ENCODE measurements at places on chromosomes 1 and 21. TPM values are rescaled to one million over a fixed set of nuclear protein-coding genes. Genes with fewer than 3 reads are reported as not detected.

DNA sequence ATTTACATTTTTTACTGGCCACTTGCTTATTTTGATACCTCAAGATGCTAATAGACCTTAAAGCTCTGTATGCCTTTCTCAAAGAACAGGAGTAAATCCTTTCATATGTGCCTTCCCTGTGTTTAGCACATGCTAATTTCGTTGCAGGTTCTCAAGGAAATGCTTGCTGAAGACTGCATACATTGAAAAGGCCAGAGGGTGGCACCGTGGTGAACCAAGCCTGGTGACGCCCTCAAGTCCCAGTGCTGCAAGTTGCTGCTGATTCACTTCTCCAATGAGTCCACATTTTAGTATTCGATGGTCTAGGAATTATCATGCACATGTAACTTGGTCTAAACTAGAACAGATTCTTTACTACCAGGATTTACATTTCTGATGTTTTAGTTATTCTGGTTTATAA is 94.1 kb downstream of the CLDN17 start:
- no peak for DNase-seq

DNA sequence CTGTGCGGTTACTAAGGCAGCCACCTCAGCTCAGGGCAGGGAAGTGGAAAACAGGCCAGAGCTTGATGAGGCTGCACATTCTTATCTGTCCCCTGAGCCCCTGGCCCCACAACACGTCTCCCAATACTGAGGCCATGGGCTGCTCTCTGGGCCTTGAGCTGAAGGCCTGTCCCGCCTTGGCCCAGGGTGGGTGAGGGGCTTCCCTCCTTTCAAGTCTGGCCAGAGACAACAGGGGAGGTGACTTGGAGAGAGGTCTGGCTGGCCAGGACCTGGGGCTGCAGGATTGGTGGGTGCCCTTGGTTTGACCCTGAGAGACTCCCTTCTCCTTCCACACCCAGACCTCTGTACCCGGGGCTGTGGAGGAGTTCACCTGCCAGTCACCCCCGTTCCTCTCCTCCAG is 563.8 kb downstream of the PTPRU start:
- peak; percentile 89 for DNase-seq

The NID1 gene
- total RNA-seq: 390 TPM

The CDK18 gene
- total RNA-seq: 9.1 TPM

The UBASH3A gene
- 0.50 TPM for total RNA-seq

The FCRL1 gene
- not detected for total RNA-seq

The CPLANE2 gene
- total RNA-seq: 7.5 TPM

All from esophagus muscularis mucosa (tissue), 4 donors.